CD4-positive, alpha-beta memory T cell (primary cell): ENCODE measurements at places on chromosomes 4 and X. TPM values are rescaled to one million over a fixed set of nuclear protein-coding genes. Genes with fewer than 3 reads are reported as not detected.
A peak's percentile ranks its signal among the peaks of the same experiment; 100 is the strongest.

Gene BEX5
- total RNA-seq = 7.4 TPM

Gene NEIL3
- 0.15 TPM for total RNA-seq

Gene SOX3
- not detected for total RNA-seq

Gene TLL1
- total RNA-seq = not detected

Gene TMPRSS11F
- not detected for total RNA-seq

Gene HTN3
- total RNA-seq = not detected

- no peak overlapping the region for H3K4me3 ChIP-seq
- H3K27ac ChIP-seq = no peak overlapping the region
- DNase-seq = no peak
- no peaks in the 10 kb centered on the region for H3K27me3 ChIP-seq
- H3K4me1 ChIP-seq = peaks cover 11% of the 10 kb centered on the region
Observed at GRCh38 chr4:10023806-10024205, 2.5 kb upstream of the SLC2A9 start.

DNA sequence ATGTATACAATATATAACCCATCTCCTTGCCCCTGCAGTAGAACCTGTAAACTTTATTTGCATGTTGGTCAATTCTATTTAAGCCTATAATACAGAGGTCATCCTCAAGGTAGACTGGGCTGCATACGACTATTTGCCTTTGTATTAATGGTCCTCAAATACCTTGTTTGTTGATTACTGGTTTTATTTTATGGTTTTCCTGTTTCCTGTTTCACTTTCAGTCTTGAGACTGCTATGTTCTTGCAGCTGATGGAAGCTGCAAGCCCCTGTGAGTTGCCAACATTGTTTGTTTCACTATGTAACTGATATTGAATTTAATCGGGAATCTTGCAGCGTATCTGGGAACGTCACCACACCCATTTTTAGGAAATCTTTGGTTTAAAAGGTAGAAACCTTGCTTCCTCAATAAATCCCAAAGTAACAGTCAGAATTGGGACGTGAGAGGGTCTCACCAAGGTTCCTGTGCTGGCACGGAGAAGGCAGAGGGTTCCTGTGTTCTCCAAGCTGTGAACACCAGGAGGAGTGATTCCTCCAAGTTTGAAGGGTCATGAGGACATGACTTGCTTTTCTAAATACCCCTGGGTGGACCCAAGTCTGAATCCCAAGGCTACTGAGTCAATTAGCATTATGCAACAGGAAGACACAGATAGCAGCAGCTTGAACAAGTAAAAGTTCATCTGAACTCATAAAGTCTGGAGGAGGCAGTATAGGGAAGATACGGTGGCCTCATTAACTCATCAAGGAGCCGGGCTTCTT lies 110.6 kb upstream of the PNPLA4 start:
- H3K27me3 ChIP-seq = no peaks in the 10 kb centered on the region
- peaks cover 15% of the 10 kb centered on the region for H3K4me1 ChIP-seq
- H3K27ac ChIP-seq = no peak overlapping the region
- H3K36me3 ChIP-seq = no peaks in the 10 kb centered on the region

GRCh38 chrX:111164728-111165127 lies 68.7 kb downstream of the PAK3 start:
- DNase-seq = no peak
- no peaks in the 10 kb centered on the region for H3K4me1 ChIP-seq
- no peak overlapping the region for H3K4me3 ChIP-seq

DNA sequence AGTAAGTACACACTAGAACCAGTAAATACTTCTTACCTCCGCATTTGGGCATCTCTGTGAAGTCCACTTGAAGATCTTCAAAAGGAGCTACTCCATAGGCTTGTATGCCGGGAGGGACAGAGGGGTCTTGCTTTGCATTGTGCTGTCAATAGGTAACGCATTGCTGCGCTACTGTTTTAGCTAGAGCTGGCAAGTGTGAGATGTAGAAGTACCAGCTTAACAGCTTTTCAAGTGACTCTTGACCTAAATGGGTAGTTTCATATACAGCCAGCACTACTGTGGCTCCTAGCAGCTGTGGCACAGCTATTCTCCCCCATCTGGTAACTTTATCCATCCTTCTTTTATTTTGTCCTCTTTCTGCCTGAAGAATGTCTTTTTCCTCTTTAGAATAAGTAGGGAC lies 205.3 kb upstream of the KLF8 start:
- no peak overlapping the region for H3K4me3 ChIP-seq
- DNase-seq = no peak
- H3K27me3 ChIP-seq = no peaks in the 10 kb centered on the region
- H3K4me1 ChIP-seq = no peaks in the 10 kb centered on the region
- no peak overlapping the region for H3K27ac ChIP-seq

DNA sequence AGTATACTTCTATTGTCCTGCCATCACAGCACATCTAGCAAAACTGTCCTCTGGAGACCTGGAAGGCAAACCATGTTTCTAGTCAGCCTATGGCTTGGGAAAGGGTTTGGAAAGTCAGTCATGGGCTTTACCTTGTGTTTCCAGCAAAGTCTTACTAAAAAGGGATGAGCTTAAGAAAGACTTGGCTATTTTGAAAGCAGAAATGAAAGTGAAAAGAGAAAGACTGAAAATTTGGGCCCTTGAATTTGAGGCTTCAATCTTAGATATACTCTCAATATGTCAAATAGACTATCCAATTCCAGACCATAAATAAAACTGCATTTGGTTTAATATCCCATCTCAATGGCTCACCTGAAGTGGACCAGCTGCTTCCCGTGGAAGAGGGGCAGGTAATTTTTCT lies 127.9 kb downstream of the ZNF330 start:
- no peak overlapping the region for H3K4me3 ChIP-seq
- H3K27me3 ChIP-seq = no peaks in the 10 kb centered on the region
- no peak for DNase-seq
- no peaks in the 10 kb centered on the region for H3K36me3 ChIP-seq
- H3K27ac ChIP-seq = no peak overlapping the region

DNA sequence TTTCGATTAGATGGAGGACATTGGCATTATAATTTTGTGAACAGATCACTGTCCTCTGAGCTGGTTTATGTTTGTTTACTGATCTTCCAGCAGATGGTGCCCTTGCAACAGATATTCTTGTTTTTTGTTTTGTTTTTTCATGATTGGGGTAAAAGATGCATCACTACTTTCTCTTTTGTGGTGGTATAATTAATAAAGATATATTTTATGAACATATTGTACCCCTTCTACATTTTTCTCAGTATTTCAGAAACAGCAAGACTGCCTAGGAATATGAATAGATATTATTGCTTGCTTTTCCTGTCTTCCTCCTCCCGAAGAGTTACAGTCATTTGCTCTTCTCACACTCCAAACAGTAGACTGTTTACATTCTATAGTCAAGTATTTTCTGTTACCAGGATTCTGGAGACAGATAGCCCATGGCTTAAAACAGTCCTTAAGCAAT lies 905.2 kb downstream of the TRAM1L1 start:
- H3K27ac ChIP-seq = no peak overlapping the region
- H3K27me3 ChIP-seq = no peaks in the 10 kb centered on the region
- no peaks in the 10 kb centered on the region for H3K4me1 ChIP-seq
- no peaks in the 10 kb centered on the region for H3K36me3 ChIP-seq
- DNase-seq = no peak

DNA sequence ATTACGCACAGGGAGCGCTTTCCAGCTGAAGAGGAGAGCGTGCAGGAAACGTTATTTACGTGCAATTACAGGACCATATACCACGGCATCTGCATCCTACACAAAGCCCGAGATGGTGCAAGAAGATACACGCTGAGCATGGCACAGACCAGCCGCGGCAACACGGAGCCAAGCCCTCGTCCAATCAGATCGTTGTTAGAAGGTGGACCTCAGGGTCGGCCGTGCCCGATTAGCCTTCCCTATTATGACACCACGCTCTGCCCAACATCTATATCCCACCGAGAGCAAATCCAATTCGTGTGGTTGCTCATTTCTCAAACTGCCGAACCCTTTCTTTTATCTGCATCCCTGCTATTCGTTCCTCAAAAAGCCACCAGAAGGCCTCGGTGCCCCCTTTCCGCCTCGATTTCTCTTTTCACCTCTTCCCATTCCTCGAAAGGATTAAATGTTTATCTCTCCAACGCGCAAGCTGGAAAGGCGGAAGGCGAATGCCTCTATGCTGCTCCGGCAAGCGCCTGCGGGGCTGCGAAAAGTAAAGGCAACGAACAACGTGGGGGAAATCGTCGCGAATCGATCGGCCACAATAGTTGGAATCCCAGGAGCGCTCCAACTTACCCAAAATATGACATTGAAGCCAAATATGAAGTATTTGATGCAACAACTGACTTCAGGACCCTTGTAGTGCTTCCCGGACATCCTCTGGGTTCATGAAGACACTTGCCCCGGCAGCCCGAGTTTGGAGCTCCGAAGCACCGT lies 702 bp downstream of the TSPAN5 start:
- DNase-seq = peak; percentile 30
- peak overlapping the region; percentile 95 for H3K4me3 ChIP-seq
- H3K4me1 ChIP-seq = peaks cover 82% of the 10 kb centered on the region
- no peaks in the 10 kb centered on the region for H3K27me3 ChIP-seq
- H3K36me3 ChIP-seq = no peaks in the 10 kb centered on the region

GRCh38 chr4:96103086-96103485 lies 263.2 kb downstream of the PDHA2 start:
- no peak overlapping the region for H3K27ac ChIP-seq
- H3K4me3 ChIP-seq = no peak overlapping the region
- no peaks in the 10 kb centered on the region for H3K36me3 ChIP-seq
- H3K27me3 ChIP-seq = no peaks in the 10 kb centered on the region
- no peak for DNase-seq

GRCh38 chr4:4521136-4521535 lies 20.7 kb downstream of the STX18 start:
- DNase-seq = no peak
- H3K27me3 ChIP-seq = no peaks in the 10 kb centered on the region
- H3K4me1 ChIP-seq = peaks cover 17% of the 10 kb centered on the region

GRCh38 chr4:167185465-167185864 lies 48.8 kb downstream of the SPOCK3 start:
- no peaks in the 10 kb centered on the region for H3K27me3 ChIP-seq
- no peak overlapping the region for H3K27ac ChIP-seq
- H3K4me3 ChIP-seq = no peak overlapping the region
- no peak for DNase-seq
- no peaks in the 10 kb centered on the region for H3K36me3 ChIP-seq

DNA sequence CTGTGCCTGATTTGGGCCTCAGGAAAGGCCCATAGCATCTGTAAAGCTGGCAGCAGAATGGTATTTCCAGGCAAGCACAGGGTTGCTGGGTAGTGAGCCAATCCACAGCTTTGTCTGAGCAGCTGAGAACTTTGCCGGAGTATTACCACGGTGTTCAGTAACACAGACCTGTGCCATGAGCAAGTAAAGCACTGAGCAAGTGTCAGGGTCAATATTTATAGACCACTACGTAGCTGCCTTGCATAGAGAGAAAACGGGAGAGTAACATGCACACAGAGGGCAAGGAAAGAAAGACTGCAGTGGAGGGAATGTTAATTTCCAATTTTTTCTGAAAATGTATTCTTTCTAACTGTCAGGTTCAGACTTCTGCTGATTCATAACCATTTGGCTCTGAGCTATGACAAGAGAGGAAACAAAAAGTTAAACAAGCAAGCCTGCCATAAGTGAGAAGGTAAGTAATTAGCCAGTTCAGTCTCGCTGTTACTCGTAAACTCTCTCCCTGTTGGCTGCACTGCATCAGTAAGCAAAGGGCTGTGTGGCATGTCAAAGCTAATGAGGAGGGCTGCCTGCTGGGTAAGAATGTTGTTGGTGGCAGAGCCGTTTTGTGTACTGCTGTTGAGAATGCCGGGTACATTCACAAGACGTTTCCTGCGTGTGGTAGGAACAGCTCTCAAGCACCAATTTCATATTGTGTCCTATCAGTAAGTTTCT lies 238.1 kb downstream of the BMPR1B start:
- no peak overlapping the region for H3K4me3 ChIP-seq
- no peaks in the 10 kb centered on the region for H3K27me3 ChIP-seq
- no peak for DNase-seq
- H3K4me1 ChIP-seq = no peaks in the 10 kb centered on the region
- H3K27ac ChIP-seq = no peak overlapping the region
